ENCODE measurements at places on chromosomes 1 and 21.

DNA sequence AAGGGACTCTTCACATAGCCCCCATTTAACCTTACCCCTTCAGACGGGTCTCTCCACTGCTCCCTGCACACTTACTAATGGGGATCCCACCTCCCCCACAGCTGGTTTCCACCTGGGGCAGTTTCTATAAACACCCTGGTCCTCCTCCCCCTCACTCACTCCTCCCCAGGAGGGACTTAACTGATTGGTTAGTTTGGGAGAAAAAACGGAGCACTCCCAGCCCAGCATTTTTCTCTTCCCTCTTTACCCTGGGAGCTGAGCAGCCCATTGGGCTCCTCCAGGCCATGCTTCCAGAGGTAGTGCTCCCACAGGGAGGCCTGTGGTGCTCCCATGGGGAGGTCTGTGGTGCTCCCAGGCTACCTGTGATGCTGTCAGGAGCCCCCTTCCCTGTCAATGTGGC lies 93.7 kb downstream of the MIS18A start:
- DNase-seq = no peak

- DNase-seq = no peak
Observed at GRCh38 chr1:56215771-56216170, 363.6 kb downstream of the PLPP3 start.

- DNase-seq = no peak
Observed at GRCh38 chr1:212628046-212628445, 19.5 kb downstream of the ATF3 start.

DNA sequence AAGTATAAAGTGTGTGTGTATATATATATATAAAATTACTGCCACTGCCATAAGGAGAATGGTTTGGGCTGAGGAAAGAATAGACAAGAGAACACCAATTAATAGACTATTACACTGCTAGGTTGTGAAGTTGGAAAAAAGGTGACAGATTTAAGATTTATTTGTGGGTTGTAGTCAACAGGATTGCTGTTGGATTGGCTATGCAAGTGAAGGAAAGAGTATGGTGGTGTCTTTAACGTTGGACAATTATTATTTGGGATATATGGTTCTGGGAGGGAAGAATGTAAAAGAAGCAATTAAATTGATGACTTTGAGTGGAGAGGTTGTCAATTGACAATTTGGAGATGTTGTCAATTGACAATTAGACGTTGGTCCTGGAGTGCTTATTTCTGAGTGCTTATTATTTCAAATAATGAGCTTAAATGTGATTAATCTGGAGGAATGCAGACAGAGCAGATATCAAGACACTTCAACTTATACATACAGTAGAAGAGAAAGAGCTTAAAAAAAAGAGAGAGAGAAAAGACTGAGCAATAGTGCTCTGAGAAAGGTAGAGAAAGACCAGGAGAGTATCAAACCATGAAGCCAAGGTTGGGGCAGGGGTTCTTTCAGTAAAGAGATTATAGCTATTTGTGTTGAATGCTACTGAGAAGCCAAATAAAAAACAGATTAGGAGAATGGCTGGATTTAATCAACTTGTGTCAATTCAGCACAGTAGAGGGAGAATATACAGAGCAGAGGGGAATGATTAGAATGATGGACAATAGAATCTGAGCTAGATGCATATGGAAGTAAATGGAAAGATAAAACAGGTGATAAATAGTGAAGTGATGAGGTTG lies 9.7 kb downstream of the PTGS2 start:
- no peak for DNase-seq

GRCh38 chr1:157732755-157733154 lies 32.2 kb upstream of the FCRL3 start:
- DNase-seq = no peak

DNA sequence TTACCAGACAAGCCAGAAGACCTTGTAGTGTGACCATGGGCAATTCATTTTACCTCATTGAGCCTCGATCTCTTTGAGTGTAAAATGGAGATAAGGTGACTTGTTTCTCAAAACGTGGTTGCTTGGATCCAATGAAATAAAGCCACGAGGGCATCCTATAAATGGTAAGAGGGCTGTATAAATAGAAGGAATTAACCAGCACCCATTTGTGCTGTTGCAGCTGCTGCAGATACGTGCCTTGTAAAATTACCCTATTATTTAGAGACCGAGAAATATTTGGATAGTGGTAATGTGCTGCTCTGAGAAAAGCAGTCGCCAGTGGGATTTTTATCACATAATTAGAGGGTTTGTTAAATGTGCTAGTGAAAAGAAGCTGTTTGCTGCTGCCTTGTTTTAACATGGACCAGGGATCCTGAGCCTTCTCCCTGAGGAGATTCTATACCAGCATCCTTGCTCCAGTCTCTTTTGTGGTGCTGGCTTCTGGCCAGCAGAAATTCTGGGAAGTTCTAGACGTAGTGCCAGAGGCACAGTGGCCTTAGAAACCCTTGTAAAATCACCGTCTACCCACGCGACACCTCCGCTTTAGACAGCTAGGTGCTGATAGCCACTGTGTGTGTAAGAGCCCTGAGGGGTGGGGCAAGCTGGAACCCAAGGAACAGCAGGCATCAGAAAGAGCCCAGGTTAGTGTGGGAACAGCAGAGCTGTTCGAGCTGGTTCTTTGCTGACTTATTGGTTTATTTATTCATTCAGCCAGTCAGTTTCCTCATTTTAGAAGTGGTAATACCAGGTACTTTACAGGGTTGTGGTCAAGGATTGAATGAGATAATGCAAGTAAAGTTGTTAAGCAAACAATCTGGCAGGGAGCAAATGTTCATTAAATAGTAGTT lies 137.5 kb downstream of the NOS1AP start:
- DNase-seq = no peak

DNA sequence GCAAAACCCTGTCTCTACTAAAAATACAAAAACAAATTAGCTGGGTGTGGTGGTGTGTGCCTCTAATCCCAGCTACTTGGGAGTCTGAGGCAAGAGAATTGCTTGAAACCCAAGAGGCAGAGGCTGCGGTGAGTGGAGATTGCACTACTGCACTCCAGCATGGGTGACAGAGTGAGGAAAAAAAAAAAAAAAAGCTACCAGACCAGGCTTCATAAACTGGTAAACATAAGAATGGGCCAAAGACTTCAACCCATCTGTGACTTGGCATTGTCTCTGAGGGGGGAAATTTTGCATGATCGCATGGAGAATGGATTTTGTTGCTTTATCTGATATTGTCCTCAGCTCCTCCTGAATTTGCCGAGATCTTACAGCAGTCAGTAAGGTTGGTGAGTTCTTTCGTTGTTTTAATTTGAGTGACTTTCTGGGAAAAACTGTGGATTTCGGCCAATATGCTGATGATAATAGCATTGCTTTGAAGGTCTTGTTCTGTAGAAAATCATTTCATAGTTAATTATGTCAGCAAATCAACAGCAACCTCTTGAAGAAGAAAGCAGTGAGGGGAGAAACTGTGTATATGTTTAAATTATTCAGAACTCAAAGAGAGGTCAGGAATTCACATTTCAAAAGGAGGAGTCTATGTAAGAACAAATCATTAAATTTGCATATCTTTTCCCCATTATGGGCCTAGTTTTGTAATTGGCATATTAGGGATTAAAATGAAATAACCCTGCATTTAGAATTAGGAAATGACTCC lies 13.1 kb downstream of the FGGY start:
- DNase-seq = no peak

GRCh38 chr1:175757381-175758015 lies 14.1 kb upstream of the TNR start:
- no peak for DNase-seq

DNA sequence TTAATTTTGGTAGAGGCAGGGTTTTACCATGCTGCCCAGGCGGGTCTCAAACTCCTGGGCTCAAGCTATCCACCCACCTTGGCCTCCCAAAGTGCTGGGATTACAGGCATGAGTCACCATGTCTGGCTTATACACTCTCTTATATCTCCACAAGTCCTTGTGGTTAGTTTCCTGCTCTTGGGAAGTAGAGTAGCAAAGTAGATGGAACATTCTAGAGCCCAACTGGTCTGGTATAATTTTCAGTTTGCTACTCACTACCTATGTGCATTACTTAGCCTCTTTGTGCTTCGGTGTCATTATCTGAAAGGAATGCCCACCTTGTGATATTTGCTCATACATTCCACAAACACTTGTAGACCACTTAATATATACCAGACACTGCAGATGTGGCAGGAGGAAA lies 96.6 kb upstream of the IPO9 start:
- no peak for DNase-seq

DNA sequence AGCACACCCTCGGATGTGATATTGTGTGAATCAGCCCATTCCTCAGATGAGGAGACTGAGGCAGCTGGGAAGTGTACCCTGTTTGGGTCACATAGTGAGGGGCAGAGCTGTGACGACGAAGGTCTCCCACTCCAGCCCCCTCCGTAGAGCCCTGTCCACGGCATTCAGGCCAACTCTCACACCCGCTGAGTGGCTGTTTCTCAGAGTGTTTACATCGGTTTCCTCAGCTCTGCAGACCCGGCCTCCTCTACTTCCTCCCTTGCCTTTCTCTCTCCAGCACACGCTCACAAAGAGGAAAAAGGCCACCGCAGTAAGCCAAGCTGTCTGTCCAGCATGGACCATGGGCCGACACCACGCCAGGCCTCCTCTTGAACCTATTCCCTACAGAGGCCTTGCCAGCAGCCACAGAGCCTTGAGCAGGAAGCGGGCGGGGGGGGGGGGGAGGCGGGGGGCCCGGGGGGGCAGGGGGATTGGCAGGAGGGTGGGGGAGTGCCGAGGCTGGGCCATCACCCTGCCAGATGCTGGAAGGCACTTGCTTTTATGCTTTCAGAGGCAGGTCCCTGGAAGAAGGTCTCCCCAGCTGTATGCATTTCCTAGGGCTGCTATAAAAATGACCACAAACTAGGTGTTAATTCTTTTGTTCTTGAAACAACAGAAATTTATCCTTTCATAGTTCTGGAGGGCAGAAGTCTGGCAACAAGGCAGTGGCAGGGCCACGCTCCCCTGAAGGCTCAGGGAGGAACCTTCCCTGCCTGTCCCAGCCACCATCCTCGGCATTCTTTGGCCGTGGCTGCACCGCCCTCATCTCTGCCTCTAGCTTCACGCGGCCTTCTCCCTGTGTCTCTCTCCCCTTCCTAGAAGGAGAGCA lies 178.4 kb downstream of the PSMG1 start:
- no peak for DNase-seq

- no peak for DNase-seq
Observed at GRCh38 chr1:159088050-159088449, 11.5 kb upstream of the AIM2 start.

GRCh38 chr1:44714944-44715571 lies 15.9 kb downstream of the RNU5D-1 start:
- peak; percentile 41 for DNase-seq

- no peak for DNase-seq
Observed at GRCh38 chr1:179124873-179125272, 43.0 kb downstream of the TOR3A start.
